ENCODE measurements at places on chromosomes 6 and 20.

DNA sequence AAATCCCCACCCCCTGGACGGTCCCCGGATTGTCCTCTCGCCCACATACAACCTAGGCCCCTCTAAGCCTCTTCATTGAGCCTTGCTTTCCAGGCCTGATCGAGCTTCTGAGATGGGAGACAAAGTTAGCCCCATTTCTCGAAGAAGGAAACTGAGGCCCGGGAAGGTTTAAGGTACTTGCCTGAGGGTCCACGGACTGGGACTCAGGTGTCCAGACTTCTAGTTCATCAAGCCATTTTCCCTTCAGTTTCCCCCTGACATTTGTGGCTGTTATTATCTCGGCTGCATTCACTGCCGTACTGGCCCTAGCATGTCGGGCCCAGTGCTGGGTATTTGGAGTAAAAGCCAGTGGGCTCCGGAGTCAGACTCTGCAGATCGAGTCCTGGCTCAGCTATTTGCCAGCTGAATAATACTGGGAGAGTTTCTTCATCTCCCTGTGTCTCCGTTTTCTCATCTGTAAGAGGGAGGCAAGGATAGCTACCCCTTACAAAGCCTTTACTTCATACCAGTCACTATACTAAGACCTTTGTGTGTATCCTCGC, 633 bp downstream of the RPRD1B start:
- no peak for DNase-seq

- DNase-seq = no peak
Measured at GRCh38 chr6:49406250-49406970, 56.6 kb downstream of the MMUT start.

DNA sequence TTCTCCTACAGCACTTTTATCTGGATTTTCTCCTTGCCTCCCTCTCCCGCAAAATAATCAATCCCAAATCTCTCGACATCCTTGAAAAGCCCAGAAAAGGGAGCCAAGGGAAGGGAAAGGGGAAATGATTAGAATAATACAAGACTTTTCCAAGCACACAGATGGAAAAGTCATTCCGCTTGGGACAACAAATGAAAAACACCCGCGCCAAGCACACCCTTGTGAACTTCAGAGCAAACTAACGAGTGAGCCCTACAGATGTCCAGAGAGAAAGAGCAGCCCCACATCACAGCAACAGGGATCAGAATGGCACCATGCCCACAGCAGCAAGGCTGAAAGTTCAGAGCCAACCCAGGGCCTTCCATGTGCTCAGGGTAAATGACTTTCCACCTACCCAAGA, 49.6 kb downstream of the NINL start:
- no peak for DNase-seq

DNA sequence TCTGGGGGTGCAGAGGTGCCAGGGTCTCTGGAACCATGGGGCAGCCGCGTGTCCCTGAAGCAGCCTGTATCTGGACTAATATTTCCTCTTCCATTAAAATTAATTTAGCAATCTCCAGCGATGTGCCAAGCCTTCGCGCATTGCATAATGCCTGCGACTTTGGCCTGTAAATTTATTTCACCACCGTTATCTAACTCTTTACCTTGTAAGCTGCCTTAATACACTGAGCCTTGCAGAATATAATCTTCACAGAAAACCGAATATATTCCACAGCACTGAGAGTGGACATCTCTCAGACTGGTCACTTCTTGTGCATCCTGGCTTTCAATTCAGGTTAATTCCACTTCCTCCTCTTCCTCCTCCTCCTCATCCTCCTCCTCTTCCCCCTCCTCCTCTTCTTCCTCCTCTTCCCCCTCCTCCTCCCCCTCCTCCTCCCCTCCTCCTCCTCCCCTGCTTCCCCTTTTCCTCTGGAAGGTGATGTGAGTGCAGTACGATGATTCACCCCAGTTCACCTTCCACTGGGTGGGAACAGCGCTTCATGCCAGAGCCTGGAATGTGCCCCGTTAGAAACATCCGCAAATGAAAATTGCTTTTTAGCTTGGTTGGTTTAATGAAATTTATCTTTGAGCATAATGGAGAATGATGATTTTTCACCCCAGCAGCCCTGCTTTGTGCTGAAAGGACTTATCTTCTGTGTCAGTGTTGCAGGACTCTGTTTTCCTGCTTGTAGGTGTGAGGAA, 101.4 kb downstream of the CDH4 start:
- DNase-seq = no peak

- no peak for DNase-seq
Measured at GRCh38 chr6:133567636-133568035, 321.3 kb upstream of the TCF21 start.

DNA sequence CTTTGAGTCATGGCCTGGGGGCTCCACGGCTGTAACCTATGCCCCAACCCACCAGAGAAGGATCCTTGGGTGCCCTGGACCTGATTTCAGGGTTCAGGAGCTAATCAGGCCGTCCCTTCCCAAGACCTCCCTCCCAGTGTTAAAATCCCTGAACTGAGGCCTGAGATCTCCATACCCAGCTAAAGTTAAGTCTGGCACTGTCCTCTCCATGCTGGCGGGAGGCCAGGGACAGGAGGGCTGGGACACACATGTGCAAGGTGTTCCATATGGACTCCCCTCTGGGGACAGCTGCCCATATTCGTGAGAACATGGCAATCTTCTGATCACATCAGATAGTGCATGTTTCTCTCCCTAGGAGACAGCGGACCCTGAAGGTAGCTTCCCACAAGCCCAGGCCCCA, 11.5 kb upstream of the TREML4 start:
- DNase-seq = no peak

Data from cortex of kidney (tissue), 1 donor.